Stimulated activated CD4-positive, alpha-beta T cell treated with anti-CD3 and anti-CD28 coated beads, TNF-alpha, amount 100 ng/mL, for 1 hour (primary cell): ENCODE measurements at places on chromosomes 1 and 21.

- DNase-seq: no peak
Measured at GRCh38 chr1:41689558-41689981, 205.1 kb upstream of the EDN2 start.

DNA sequence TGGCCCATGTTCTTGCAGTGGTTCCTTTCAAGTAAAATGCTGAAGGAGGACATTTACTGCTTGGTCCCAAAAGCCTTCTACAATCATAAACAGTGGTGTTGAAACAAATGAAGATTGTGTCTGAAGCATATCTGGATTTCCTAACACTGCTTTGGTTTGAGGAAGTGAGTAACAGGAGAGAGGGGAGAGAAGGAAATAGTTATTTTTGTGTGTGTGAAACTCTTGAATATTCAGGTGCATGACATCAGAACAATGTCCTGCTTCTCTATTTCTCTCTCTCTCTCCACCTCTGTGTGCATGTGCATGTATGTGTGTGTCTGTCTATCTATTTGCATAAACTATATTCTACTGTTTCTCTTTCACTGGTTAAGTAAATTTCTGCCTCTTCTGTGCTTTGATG, 61.4 kb upstream of the TNFSF18 start:
- DNase-seq: no peak

GRCh38 chr1:6646499-6647148, 22.0 kb downstream of the THAP3 start:
- no peak for DNase-seq

DNA sequence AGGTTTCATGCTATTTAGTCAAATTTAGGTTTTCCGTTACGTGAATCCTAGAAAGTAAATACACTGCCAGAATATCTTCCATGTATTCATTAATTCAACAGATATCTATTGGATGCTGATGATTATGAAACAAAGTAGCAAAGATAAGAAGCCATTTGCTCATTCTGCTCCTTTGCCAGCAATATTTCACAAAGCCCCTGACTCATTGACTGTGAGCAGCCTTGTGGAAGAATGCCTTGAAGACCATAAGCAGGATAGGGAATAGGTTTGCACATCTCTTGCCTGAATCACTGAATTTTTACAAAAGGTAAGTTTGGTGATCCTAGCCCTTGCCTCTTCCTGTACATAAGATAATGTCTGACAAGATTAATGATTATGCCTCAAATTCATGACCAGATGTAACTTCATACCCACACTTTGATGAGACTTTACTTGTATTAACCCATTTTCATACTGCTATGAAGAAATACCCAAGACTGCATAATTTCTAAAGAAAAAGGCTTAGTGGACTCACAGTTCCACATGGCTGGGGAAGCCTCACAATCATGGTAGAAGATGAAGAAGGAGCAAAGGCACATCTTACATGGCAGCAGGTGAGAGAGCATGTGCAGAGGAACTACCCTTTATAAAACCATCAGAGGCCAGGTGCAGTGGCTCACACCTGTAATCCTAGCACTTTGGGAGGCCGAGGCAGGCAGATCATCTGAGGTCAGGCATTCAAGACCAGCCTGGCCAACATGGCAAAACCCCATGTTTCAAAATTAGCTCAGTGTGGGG, 1.6 kb upstream of the PIGK start:
- no peak for DNase-seq

DNA sequence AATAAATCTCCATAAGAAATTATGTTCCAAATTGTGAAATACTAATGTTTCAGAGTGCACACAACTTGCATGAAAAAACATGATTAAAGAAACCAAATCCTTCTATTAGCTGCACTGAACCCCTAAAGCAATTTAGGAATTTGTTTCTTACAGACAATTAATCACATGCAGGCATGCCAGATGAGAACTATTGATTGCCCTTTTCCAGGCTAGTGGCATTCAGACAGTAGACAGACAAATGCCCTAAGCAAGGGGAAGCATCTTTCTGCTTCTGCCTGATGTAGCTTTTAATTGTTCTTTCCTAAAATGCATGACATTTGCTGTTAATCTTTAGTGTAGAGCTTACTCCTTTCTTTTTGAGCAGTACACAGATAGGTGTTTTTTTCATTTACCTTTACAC, 229.5 kb downstream of the DPYD start:
- DNase-seq: no peak

GRCh38 chr21:24714646-24715200, 892.6 kb downstream of the MRPL39 start:
- DNase-seq: no peak

GRCh38 chr1:79679916-79680315, 673.4 kb upstream of the ADGRL4 start:
- no peak for DNase-seq

DNA sequence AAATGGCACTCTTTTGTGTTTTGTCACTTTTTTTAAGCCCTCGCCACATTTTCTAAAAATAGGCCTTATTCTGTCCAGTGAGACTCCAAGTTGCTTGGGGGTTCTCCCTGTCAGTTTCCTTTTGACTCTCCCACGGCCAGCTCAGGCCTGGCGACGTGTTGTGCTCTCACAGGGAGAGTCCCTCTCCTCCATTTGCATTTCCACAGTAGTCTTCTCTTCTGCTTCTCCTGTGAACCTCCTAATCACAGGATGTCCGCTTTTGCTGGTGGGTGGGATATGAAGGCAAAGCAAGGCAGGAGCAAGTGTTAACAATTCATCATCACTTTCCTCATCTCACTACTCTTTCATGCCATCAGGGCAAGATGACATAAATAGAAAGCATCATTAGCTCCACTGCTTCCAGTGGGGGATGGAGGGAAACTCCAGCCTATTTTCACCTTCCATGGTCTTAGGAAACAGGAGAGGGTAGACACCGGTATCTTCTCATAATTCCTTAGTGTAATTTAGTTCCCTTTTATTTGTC, 99.8 kb downstream of the INTS7 start:
- no peak for DNase-seq

- no peak for DNase-seq
Measured at GRCh38 chr1:47180603-47181094, 9.2 kb downstream of the PDZK1IP1 start.
